NCI-H2029 (cell line): ENCODE measurements at places on chromosomes 2 and 18.

DNA sequence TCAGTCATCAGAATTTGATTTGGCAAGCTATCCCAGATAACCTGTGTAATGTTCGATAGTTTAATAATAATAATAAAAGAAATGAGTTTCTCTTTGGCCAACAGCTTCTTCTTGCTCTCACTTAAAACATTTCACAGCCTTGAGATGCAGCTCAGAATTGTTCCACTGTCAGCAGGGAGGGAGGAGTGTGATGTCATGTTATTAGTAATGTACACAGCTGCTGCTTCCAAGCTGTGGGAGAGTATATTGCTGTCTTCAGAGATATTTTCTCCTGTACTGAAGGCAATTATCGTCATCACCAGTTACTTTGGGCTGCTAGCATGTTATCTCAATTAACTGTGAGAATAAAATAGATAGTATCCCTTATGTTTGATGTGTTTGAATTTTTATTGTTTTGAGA, 146.9 kb upstream of the MAP3K20 start:
- DNase-seq: no peak

DNA sequence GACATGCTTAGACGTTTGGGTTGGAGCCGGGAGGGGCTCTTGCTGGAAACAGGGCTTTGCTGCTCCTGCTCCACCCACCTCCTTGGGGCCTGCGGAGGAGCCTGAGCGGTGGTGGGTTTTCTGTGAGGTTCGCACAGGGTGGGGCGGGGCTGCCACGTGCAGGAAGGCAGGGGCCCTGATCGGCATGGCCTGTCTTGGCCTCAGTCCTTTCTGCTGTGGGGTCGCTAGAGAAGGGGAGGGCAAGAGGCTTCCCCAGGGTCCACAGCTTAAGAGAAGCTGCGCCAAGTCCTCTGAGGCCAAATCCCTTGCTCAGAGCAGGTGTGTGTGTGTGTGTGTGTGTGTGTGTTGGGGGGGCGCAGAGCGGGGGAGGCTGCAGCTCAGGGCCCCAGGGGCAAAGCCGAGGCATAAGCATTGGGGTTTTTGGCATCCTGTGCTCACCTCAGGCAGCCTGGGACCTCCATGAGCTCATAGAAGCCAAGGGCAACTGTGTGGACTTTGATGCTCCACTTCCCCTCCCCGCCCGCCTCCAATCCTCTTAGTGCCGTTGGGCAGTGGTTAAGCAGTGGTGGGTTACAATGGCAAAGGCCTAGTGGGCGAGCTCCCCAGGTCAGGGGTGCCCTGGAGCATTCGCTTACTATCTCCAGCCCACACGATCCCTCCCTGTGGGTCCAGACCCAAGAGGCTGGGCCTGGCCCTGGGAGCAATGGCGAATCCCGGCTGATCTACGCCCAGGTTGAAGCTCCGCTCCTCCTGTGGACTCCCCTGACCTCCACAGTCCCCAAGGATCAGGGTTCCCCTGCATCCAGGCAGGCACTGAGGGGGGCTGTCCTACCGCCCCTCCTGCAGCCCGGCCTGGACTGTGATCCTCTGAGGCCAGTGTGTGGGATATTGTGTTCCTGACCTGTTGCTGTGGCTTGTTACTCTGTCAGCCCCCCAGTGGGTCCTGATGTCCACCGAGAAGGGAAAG, 28.9 kb downstream of the TOGARAM2 start:
- no peak for DNase-seq

GRCh38 chr2:76019128-76019527, 308.4 kb upstream of the GCFC2 start:
- no peak for DNase-seq

DNA sequence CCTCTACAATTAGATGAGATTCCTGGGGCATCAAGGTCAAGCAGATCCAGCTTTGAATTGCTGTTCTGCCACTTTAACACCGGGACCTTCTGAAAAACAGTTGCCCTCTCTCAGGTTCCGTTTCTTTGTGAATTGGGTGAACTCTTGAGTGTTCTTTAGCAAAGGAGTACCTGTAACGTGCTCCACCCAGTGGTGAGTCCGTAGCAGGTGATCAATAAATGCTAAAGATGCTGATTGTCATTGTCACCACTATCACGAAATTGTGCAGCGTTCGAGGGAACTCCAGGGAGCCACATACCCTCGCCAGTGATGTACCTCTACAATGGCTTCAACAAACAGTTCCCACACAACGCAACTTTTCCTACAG, 81.9 kb downstream of the TCF7L1 start:
- DNase-seq: no peak

DNA sequence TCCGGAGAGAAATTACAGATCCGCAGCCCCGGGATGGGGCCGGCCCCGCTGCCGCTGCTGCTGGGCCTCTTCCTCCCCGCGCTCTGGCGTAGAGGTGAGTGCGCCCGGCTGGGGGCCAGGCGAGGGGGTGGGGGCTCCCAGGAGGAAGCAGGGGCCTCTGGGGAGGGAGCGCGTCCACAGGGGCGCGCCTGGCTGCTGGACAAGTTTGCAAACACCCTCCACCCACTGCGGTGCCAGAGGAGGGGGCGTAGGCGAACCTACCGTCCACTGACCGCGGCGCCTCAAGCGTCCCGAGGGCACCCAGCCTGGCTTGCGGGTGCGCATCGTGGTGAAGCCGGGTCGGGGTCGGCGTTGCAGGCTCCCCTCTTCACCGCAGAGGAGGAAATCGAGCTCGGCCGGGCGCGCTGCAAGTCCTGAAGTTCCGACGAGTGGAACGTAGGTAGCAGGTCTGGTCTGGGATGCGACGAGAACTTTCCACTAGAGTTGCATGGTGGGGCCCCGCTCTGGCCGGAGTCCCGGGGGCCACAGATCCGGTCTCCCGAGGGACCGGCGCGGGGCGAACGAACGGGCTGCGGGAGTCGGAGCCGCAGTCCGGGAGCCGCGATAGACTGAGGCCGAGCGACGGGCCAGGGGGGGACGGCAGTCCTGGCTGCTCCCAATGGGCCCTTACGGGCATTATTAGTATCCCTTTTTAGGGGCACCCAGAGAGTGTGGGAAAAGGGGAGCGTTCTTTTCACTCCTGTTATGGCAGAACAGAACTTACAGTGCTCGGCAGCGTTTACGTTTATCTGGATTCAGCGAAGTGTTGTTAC, 502 bp downstream of the MERTK start:
- no peak for DNase-seq
